ENCODE measurements at places on chromosomes 4 and X.

- no peak for DNase-seq
These were observed 39.8 kb downstream of the NHS start for GRCh38 chrX:17414839-17415238.

- no peak for DNase-seq
These were observed 28.2 kb downstream of the ARSJ start for GRCh38 chr4:113951263-113951662.

GRCh38 chrX:129983575-129984110 lies 1.2 kb downstream of the BCORL1 start:
- DNase-seq = no peak

DNA sequence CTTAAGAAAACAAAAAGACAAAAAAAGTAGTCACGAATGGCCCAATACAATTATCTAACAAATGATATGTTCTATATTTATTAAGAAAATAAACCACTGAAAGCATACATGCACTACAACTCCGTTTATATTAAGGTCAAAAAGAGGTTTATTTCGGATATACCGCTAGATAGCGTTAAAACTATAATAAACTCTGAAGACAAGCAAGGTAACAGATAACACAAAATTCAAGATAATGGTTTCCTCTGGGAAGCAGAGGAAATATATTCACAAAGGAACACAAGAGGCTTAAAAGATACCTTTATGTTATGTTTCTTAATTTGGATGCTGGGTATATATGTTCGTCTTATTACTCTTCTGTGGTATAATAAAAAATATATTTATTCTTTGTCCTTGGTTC lies 4.7 kb upstream of the FAM200B start:
- no peak for DNase-seq
